ENCODE measurements at places on chromosomes 12 and 14.

GRCh38 chr12:121872546-121873215 is 14.0 kb upstream of the HPD start:
- no peak for DNase-seq

GRCh38 chr12:114018669-114019068 is 52.5 kb upstream of the RBM19 start:
- no peak for DNase-seq

- DNase-seq = no peak
Measured at GRCh38 chr12:54238531-54238930, 41.4 kb downstream of the CBX5 start.

DNA sequence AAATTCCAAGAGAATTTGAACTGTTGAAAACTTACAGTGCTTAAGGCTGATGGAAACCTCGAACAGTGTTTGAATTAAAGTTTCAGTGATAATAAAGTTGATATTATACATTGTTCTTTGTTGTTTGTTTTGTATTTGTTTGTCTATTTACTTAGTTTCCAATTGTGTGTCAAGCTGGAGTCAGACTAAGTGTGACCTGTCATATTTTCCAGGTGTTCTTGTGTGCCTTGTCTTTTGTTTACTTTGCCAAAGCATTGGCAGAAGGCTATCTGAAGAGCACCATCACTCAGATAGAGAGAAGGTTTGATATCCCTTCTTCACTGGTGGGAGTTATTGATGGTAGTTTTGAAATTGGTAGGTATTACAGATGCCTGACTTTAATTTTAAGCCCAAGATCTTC is 6.0 kb downstream of the SLCO1C1 start:
- no peak for DNase-seq

GRCh38 chr12:40711121-40711520 is 18.9 kb downstream of the CNTN1 start:
- no peak for DNase-seq

- no peak for DNase-seq
Measured at GRCh38 chr14:21278632-21279031, 1.3 kb upstream of the RPGRIP1 start.
